ENCODE measurements at places on chromosomes 5 and 9.

GRCh38 chr5:84437673-84438315 is 53.1 kb upstream of the EDIL3 start:
- no peak for DNase-seq

DNA sequence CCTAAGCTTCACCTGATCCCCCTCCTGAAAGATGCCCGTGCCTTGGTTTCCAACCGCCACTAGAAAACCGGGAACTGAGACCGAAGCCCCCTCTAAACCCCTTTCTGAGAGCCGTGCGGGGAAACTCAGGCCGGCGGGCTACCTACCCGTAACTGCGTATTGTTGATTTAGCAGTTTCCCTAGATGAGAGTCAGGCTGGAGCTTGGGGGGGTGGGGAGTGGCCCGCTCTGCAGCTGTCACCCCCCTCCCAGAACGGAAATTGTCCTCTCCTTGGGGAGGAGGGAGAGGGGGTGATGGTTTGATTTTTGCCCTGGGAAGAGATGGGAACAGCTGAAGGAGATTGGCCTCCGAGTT is 2.5 kb downstream of the CXXC5 start:
- DNase-seq = no peak

DNA sequence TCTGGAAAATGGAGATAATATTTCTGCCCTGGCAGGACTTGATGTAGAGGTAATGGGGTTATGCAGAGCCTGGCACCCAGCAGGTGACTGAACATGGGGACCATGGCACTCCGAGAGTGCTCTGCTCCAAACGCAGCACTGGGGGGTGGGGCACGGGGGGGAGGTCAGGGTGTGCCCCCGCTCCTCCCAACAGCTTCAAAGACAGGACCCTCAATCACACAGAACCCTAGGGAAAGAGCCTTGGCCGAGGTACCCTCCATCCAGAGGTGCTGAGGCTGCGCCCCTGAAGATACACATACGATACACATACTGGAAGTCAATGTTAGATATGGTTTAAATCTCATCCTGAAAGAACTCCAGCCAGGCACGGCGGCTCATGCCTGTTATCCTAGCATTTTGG is 26.6 kb upstream of the CEP72 start:
- DNase-seq = no peak

DNA sequence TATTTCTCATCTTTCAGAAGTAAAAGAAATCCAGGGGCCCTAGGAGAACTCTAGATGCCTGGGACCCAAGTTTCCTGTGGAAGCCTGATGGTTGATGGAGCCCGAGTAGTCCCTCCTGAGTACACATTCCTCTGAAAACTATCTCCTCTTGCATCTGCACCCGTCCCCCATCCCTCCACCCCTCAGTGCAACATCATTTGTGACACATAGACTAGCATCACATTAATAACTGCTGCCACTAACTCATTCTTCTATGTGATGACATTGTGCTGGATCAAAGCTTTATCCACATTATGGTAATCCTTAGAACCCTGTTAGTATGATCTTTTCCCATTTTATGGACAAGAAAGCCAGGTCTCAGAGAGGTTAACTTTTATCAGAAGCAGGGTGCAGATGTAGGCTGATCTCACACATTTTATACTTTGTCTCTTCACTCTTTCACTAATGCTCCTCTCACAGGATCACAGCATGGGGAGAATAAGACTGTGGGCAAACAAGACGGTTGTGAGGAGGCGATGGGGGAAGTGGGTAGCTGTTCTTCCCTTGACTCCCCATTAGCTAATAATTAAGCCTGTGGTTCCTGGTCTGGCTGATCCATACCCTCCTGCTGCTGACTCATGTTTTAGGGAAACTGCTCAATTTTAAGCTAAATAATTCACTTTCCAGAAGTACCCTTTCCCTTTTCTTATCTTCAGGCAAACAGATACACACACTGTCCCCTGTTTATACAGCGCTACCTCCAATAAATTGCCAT is 3.9 kb upstream of the HK3 start:
- no peak for DNase-seq

DNA sequence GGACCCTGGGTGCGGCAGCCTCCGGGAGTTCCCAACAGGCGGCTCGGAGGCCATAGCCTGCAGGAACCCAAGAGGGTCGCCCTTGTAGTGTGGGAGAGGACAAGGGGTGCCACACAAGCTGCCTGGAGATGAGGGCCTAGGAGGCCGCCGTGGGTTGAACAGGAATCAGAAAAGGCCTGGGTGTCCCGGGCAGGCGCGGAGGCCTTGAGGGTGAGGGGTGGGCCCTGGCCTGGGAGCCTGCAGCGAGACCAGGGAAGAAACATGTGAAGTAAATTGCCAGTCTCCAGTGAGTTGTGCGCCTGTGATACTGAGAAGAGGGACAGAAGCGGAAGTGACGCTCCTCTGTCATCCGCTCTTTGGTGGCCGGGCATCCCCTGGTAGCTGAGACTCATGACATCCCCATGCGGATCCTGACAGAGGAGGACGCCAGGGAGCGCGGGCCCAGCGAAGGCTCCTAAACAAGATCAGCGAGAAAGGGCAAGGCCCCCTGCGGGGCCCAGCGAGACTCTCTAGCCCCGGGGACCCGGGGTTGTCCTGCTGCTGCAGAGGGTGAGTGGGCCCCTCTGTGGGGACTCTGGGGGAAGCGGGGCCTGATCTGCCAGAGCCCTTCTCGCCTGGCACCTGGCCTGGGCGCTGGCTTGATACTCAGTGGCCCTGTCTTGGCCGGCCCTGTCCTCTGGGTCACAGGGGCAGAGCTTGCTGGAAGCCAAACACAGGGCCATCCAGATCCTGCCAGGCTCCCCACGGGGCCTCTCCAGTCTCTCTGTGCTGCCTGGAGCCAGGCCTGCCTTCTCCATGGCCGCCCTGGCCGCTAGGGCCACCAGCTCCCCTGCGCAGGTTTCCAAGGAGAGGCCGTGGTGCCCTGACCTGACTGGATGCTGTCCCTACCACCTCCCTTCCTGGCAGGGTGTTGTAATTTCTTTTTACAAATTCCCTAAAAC is 788.4 kb downstream of the TLE4 start:
- no peak for DNase-seq

DNA sequence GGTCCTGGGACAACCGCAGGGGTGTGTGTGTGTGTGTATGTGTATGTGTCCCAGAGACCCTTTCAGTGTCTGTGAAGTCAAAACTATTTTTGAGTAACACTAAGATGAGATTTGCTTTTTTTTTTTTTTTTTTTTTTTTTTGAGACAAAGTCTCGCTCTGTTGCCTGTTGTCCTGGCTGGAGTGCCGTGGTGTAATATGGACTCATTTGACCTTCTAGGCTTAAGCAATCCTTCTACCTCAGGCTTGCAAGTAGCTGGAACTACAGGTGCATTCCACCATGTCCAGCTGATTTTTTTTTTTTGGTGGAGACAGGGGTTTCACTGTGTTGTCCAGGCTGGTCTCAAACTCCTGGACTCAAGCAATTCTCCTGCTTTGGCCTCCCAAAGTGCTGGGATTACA is 97.4 kb upstream of the KLF9 start:
- no peak for DNase-seq
